ENCODE measurements at places on chromosomes 2 and 18.

DNA sequence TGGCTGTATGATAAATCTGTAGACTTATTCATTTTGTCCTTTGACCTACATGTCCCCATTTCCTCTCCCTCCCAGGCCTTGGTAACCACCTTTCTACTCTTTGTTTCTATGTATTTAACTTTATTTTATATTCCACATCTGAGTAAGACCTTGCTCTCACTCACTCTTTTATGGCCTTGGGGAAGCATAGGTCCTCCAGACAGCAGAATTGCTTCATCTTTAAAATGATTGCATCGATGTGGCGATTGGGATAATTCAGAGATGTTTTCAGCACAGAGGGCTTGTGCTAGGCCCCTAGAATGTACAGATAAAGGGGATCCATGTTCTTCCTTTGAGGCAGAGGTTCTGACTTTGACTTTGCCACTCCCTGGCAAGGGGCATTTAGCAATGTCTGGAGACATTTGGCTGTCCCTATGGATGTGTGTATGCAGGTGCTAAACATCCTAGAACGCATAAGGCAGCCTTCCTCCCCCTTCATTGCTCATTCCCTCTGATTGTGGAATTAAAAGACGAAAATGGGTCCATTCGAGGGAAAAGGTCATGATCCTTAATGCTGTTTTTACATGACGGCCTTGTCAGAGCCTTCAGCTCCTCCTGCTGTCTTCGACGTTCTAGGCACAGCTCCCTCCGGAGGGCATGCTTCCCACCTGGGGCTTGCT lies 1.2 kb upstream of the GPR39 start:
- no peak for DNase-seq
- no peak overlapping the region for H3K4me3 ChIP-seq
- H3K27me3 ChIP-seq: peaks cover 14% of the 10 kb centered on the region

DNA sequence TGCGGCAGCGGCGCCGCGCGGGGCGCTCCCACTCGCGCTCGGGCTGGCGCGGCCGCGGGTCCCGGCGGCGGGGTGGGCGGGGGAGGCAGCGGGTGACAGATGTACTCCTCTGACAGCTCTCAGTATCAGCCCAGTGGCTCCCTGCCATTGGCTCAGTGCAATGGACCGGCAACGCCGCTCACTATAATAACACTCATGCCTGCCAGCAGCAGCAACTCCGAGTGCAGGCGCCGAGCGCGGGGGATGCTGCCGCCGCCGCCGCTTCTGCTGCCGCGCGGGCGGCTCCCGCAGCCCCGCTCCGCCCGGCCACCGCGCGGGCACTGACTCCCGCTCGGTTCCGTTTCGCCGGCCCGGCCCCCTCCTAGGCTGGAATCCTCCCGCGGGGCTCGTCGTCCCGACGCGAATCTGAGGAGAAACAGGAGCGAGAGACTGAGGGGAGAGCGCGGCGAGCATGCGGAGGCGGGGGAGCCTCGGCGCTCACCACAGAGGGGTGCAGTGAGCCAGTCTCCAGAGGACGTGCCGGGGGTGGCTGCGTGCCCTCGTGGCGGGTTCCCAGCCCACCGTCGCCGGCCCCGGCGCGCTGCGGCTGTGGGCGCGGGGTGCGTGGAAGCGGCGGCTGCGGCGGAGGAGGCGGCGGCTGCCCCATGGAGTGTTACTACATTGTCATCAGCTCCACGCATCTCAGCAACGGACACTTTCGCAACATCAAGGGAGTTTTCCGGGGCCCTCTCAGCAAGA lies at the start of gene ZNF804A:
ZNF804A (plus strand) TSS at position 214 of the 738 bp plus-strand sequence; CDS start at position 645, 431 bp downstream.
- H3K27me3 ChIP-seq: peaks cover 13% of the 10 kb centered on the region
- H3K4me3 ChIP-seq: peak within 1 kb of the TSS; percentile 86
- peaks cover 3% of the 10 kb centered on the region for H3K36me3 ChIP-seq

GRCh38 chr2:10444463-10444862 lies 3.7 kb downstream of the ODC1 start:
- H3K36me3 ChIP-seq: peaks cover 30% of the 10 kb centered on the region
- H3K27me3 ChIP-seq: no peaks in the 10 kb centered on the region
- peaks cover 16% of the 10 kb centered on the region for H3K4me1 ChIP-seq
- DNase-seq: no peak
- H3K4me3 ChIP-seq: peak overlapping the region; percentile 80

DNA sequence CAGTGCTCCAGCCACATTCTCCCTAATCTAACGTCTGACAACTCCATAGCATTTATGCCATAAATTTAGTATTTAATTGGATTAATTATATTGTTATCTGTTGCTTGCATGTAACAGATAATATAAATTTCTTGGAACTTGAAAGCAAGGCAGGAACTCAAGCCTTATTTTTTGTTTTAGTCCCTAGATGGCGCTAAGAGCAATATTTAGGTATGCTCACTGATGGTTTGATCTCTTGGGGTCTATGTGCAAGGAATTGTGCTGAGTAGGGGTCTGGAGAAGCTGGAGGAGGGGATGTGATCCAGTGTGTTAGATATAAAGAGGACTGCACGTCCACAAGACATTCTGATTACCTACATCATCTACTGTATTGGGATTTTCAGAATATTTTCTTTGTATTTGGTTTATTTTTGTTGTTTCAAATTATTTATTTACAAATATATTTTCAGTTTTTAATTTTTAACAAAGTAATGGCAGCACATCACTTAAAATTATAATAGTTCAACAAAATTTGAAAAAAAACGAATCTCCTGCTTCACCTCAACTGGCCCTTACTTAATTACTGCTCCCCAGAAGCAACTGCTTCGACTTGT lies 32.8 kb downstream of the KATNAL2 start:
- H3K36me3 ChIP-seq: no peaks in the 10 kb centered on the region
- H3K27me3 ChIP-seq: peaks cover 4% of the 10 kb centered on the region
- no peak overlapping the region for H3K4me3 ChIP-seq
- no peak for DNase-seq

DNA sequence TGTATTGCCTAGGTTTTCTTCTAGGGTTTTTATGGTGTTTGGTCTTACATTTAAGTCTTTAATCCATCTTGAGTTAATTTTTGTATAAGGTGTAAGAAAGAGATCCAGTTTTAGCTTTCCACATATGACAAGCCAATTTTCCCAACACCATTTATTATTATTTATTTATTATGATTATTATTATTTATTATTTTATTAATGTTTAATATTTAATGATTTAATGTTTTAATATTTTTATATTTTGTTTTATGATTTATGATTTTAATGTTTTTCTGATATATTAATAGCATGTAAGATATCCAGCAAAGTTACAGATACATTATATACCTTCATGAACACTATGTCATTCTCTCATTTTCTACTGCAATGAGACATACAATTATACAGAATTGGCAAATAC lies 1082.0 kb downstream of the DSC3 start:
- no peak for DNase-seq
- H3K4me1 ChIP-seq: no peaks in the 10 kb centered on the region
- no peaks in the 10 kb centered on the region for H3K36me3 ChIP-seq
- no peak overlapping the region for H3K4me3 ChIP-seq

DNA sequence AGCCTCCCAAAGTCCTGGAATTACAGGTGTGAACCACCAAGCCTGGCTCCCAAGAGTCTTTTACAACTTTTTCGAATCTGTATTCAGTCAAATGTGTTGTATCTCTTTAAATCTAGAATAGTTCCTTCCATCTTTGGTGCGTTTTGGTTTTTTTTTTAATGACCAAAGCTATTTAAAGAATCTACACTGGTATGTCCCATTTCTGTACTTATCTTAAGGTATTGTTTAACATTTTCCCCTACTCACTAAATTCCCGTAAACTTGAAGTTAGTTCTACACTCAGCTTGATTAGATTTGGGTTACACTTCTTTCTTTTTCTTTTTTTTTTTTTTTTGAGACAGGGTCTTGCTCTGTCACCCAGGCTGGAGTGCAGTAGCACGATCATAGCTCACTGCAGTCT lies 63.8 kb downstream of the TMEM237 start:
- peaks cover 4% of the 10 kb centered on the region for H3K4me1 ChIP-seq
- no peak overlapping the region for H3K4me3 ChIP-seq
- H3K27ac ChIP-seq: no peak overlapping the region
